ENCODE measurements at places on chromosomes 3 and 15.

GRCh38 chr3:111979434-111980038 is 710 bp downstream of the ABHD10 start:
- peak; percentile 32 for DNase-seq

DNA sequence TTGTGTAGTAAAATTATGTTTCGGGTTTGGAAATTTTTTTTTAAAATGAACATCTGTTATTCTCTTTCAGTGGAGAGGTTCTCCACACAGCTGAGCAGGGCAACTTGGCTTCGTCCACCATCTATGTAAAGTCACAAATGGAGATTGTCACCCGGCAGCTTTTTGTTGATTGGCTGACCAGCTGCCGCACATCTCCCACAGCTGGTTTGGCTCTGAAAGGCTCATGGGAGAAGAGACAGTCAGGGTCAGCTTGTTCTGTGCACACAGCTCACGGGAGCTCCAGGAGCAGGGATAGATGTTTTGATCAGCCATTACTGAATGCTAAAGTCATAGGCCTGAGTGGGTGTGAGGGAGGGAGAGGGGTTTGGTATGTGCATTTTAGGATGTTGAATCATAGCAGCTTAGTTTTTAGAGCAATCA is 12.9 kb upstream of the CCDC80 start:
- peak; percentile 78 for DNase-seq

DNA sequence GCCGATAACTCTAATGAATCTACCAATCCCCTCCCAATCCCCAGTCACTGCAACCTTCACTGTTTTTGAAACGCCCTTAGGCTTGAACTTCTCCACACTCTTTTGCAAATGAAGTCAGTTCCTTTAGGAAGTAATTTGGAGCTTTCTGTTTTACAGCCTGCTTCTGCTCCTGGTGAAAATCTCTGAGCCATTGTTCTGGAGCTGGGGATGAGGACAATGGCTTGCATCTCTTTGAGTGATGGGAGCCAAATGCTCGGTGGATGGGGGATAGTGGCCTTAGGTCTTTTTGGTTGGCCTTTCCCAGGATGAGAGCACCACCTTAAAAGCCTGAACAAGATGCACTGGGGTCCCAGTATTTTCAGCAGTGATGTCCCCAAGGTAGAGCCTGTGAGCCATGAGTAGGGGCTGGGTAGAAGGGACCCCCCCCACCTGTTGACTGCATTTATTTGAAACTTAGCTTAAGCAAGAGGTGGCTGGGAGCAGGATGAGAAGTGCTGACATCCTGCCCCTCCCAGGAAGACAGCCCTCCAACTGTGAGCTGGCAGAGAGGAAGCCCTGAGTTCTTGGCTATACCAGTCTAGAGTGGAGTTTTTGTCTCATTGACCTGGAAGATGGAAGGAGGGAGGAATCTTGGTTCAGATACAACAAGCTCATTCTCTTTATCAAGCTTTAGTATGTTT is 7.6 kb upstream of the MYO5C start:
- DNase-seq, result no peak

GRCh38 chr3:108324177-108324576 is 27.8 kb downstream of the HHLA2 start:
- DNase-seq, result no peak

- DNase-seq, result peak; percentile 46
These were observed 8.1 kb upstream of the CLDN11 start for GRCh38 chr3:170410428-170411029.

DNA sequence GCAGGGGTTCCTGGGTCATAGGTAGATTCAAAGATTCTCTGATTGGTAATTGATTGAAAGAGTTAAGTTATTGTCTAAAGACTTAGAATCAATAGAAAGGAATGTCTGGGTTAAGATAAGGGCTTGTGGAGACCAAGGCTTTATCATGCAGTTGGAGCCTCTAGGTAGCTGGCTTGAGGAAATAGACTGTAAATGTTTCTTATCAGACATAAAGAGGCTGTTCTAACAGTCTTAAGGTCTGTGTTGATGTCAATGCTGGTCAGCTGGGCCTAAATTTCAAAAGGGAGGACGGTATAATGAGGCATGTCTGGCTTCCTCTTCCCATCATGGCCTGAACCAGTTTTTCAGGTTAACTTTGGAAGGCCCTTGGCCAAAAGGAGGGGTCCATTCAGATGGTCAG is 48.9 kb downstream of the GASK1A start:
- DNase-seq, result no peak

DNA sequence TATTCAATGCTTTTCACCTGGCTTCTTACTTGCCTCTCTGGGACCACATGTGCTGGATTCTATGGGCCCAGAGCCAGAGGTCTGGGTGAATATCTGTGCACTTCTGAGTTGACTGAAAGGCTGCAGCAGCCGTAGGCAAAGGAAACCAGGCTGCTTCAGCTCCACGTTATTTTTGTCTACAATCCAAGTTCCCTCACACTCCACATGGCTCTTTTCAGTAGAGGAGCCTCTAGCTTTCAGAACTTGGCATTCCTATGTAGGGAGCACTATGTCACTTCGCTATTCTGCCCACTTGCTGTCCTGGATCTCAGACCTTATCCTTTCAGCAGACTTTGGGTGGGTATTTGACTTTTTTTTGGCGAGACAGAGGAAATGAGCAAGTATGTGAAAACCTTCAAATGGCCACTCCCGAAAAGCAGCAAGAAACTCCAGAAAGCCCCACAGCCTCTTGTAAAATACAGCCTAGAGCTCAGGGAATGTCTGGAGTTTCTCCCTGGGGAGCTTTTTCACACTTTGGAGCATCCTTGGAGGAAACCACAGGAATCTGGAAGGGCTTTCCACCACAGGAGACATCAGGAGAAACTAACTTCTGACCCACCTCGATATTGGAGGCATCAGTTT is 80.9 kb downstream of the DUT start:
- DNase-seq, result peak; percentile 42

DNA sequence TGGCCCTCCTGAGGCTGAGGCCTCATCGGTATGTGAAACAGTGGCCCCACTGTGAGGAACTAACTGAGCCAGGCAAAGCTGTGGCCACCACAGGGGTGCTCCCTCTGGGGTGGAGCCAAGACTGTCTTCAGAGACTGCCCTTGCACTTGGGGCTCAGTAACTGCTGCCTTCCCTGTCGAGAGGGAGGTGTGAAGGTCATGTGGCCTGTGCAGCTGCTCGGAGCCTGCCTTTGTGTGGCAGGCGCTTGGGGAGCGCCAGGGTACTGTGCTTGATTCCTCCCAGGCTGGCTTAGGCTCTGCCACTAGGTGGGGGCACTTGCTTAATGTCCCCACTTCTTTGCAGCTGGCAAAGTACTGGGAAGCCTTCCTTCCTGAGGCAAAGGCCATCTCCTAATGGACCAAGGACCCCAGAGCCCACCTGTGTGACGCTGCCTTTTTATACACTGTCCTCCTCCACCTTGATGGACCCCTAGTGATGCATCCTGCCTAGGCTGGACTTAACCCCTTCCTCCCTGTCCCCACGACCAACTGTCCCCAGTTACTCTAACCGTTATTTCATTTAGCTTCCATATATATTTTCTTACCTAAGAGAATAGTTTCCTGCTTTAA is 14.2 kb upstream of the SNX22 start:
- no peak for DNase-seq

DNA sequence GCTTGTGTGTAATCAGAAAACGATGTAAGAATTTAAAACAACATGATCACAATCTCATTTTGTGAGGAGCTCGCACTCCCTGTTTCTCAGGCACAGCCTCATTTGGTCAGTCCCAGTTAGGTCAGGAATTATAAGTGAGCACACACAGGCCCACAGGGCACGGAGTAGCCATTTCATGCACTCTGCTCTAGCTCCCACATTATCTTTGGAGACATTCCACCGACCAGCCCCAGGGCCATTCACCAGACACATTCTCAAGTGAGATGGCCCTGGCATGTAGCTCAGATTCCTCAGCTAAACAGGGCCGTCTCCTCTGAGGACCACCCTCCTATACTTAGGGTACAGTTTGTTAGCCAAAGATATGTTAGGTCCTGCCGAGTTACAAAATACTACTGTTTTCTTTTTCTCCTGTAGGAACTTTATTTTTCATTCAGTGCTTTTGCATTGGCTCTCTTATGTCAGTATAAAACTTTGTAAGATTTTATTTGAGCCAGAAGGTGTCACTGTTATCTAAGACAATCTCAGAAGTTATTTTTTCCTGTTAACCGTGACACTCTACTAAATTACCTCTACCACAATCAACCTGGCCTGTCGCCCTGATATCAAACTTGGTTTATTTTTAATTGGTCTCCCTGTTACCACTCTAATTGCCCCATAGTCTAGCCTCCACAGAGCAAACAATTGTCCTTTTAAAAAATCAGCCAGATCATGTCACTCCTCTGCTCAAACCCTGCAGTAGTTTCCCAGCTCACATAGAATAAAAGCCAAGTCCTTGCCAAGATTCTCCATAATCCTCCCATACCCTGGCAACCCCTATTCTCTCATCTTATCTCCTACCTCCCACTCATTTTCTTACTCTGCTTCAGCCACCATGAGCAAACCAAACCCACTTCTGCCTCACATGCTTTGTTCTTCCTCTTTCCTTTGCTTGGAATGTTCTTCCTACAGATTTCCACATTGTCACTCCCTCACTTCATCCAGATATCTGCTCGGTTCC is 105.7 kb downstream of the PPP2R3A start:
- peak; percentile 68 for DNase-seq

- no peak for DNase-seq
These were observed 75.1 kb upstream of the LMOD3 start for GRCh38 chr3:69197455-69197854.

DNA sequence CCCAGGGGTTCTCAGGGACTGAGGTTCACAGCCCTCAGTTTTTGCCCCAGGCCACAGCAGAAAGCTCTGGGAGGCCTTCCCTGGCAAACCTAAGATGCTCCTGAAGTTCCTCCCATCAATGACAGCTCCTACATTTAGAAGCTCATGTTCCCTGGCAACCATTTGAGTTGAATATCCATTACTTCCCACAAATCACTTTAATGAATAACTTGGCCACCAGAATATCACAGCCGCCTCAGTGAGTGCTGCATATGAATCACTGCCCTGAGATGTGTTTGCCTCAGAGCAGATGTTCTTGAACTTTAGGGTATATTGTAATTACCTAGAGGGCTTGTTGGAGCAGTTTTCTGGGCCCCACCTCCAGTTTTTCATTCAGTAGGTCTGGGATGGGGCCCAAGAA is 27.4 kb downstream of the SLCO2A1 start:
- peak; percentile 50 for DNase-seq

- DNase-seq, result peak; percentile 57
These were observed 48.8 kb downstream of the EPHA6 start for GRCh38 chr3:96863129-96863740.

DNA sequence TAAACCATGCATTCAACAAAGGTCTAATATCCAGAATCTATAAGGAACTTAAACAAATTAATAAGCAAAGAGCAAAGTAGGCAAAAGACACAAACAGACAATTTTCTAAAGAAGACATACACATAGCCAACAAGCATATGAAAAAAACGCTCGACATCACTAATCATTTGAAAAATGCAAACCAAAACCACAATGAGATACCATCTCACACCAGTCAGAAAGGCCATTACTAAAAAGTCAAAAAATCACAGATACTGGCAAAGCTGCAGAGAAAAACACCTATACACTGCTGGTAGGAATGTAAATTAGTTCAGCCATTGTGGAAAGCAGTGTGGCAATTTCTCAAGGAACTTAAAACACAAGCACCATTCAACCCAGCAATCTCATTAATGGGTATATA is 53.8 kb downstream of the FSIP1 start:
- peak; percentile 38 for DNase-seq

- peak; percentile 74 for DNase-seq
These were observed 29.2 kb upstream of the CYP11A1 start for GRCh38 chr15:74396445-74397238.

GRCh38 chr3:177752831-177753230 is 555.5 kb upstream of the TBL1XR1 start:
- no peak for DNase-seq

DNA sequence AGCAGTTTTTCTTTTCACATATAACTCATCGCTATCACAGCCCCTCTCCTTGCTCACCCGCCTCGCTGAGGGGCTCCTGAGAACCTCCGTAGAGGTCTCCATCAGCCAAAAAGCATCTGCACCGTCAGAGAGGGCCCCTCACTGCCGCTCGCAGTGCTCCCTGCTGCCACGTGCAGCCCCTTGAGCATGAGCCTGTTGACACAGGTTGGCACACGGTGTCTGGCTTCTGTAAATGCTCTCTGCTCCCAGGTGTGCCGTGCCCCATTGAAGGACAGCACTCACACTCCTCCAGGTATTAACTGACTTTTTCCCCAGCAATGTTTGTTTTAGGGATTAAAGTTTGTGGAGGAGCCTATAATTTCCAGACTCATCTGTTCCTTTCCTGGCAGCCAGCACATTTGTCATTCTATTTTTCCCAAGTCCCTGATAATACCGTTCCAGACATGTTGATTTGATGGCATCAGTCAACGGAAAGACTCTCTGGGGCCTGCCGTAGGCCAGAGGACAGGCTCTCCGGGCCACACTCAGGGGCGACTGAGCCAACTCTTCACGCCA is 2.1 kb upstream of the FURIN start:
- no peak for DNase-seq

GRCh38 chr3:117234331-117234730 is 524.8 kb downstream of the TUSC7 start:
- no peak for DNase-seq

DNA sequence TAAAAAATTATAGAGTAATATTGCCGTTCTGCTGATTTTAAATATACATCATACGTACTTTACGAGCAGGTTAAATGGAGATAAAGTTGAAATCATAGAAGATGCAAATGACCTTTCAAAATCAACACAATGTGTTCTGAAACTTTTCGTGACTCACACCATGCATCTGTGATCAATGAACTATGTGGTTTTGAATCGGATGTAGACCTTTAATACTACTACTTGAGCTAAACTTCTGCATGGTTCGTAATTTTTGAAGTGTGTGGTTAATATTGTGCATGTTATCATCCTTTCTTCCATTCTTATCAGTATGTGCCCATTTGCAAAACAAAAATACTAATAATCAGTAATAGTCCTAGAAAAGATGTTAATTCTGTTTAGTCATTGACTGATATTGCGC is 58.9 kb downstream of the GASK1A start:
- no peak for DNase-seq

DNA sequence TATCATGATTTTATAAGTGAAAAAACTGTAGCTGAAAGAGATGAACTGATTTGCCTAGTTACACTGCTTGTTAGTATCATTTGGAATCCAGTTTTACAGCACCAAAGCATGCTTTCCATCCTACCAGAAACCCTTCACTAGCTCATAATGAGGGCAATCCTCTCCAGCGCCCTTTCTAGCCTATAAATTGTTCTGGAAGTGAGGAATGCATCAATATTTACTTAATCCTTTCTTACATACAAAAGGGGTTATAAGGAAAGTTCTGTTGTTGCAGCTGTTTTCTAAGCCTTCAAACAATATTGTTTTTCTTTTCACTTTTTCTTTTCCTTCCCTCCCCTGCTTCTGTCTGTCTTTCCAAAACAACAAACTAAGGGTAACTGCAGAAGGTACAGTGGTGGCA is 11.0 kb upstream of the PCCB start:
- no peak for DNase-seq

DNA sequence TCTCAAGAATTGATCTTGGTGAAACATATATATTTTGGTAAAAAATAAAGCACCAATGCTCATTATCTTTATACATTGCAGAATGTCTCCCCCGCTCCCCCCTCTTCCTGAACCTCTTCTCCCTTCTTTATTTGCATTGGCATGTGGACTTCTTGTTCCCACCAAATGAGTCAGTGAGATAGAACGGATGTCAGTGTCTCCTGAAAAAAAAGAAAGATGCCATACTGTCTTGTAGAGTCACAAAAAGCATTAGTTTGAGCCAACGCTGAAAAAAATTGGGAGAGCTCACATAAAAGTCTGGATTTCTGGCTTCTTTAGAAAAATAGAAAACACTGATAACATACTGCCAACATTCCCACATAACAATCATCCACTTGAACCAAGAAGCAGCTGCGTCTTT is 32.0 kb upstream of the STXBP5L start:
- DNase-seq, result no peak

- peak; percentile 65 for DNase-seq
These were observed 75.8 kb upstream of the LEKR1 start for GRCh38 chr3:156750191-156750873.

Data from astrocyte of the hippocampus (primary cell).